ENCODE measurements at places on chromosomes 1 and 21.
A peak's percentile ranks its signal among the peaks of the same experiment; 100 is the strongest.

DNA sequence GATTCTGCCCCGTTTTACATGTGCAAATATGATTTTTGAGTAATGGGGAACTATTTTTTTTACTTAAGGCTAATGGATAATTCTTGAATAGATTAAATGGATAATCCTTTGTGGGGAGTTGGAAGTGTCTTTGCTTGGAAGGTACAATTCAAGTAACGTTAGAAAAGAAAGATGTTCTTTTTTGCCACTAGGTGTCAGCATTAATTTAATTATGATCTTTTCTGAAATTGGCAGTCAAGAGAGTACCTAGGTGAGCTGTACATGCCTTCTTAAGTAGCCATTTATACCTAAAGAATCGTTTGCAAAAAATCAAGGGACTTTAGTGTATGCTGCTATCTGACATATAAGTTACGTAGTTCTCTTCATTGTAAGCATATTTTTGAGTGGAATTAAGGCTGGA is 2.2 kb downstream of the FBXO28 start:
- peak; percentile 71 for DNase-seq
- peaks cover 20% of the 10 kb centered on the region for H3K4me1 ChIP-seq
- peak overlapping the region; percentile 96 for H3K27ac ChIP-seq

DNA sequence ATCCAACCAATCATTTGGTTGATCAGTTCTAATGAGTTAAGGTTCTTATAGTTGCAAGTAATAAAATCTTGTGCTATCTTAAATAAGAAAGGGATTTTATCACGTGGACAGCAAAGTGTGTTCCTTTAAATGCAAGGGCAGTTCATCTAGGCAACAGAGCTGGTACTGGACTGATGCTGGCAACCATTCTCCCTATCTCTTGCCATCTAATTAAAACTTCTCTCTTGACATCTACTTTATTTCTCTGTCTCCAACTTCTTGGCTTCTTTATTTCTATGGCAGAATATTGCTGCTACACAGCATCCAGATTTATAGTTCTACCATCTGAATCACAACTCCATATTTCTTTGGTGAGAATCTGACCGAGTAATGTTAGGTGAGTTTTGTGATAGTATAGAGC is 115.2 kb upstream of the CACYBP start:
- H3K27me3 ChIP-seq = no peaks in the 10 kb centered on the region
- peaks cover 7% of the 10 kb centered on the region for H3K4me1 ChIP-seq
- no peaks in the 10 kb centered on the region for H3K36me3 ChIP-seq

- H3K27me3 ChIP-seq = no peaks in the 10 kb centered on the region
- no peak overlapping the region for H3K4me3 ChIP-seq
- H3K27ac ChIP-seq = no peak overlapping the region
- peaks cover 58% of the 10 kb centered on the region for H3K36me3 ChIP-seq
- no peak for DNase-seq
- no peaks in the 10 kb centered on the region for H3K4me1 ChIP-seq
Measured at GRCh38 chr1:39757501-39757900, 13.6 kb downstream of the OXCT2 start.

- DNase-seq = no peak
- no peak overlapping the region for H3K4me3 ChIP-seq
- H3K4me1 ChIP-seq = no peaks in the 10 kb centered on the region
- H3K36me3 ChIP-seq = no peaks in the 10 kb centered on the region
Measured at GRCh38 chr21:35517865-35518264, 468.8 kb upstream of the RUNX1 start.

GRCh38 chr1:167173516-167174184 is 47.0 kb upstream of the POU2F1 start:
- no peak for DNase-seq
- no peaks in the 10 kb centered on the region for H3K36me3 ChIP-seq
- no peaks in the 10 kb centered on the region for H3K27me3 ChIP-seq

DNA sequence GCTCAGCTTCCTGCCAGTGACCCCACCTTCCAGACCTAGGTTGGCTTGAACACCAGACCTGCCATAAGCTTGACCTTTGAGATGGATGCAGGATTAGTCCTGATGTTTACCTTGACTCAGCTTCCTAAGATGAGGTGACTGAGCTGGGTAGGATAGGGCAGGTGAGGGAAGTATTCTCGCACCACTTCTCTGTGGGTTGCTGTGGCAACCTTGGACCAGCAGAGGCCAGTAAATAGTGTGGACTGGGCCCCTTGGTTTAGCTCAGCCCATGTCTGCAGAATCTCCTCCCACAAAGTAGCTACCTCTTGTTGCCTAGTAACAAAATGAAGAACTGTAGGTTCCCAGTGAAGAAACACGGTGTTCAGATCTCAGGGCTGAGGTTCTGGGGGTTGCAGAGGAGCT is 8.4 kb downstream of the RPS6KA1 start:
- H3K27me3 ChIP-seq = no peaks in the 10 kb centered on the region
- peak; percentile 78 for DNase-seq
- H3K36me3 ChIP-seq = no peaks in the 10 kb centered on the region
- H3K4me3 ChIP-seq = no peak overlapping the region
- peak overlapping the region; percentile 44 for H3K27ac ChIP-seq
- H3K4me1 ChIP-seq = peaks cover 81% of the 10 kb centered on the region

GRCh38 chr1:162168261-162168660 is 98.8 kb downstream of the NOS1AP start:
- H3K27ac ChIP-seq = no peak overlapping the region
- no peaks in the 10 kb centered on the region for H3K4me1 ChIP-seq
- H3K27me3 ChIP-seq = no peaks in the 10 kb centered on the region

DNA sequence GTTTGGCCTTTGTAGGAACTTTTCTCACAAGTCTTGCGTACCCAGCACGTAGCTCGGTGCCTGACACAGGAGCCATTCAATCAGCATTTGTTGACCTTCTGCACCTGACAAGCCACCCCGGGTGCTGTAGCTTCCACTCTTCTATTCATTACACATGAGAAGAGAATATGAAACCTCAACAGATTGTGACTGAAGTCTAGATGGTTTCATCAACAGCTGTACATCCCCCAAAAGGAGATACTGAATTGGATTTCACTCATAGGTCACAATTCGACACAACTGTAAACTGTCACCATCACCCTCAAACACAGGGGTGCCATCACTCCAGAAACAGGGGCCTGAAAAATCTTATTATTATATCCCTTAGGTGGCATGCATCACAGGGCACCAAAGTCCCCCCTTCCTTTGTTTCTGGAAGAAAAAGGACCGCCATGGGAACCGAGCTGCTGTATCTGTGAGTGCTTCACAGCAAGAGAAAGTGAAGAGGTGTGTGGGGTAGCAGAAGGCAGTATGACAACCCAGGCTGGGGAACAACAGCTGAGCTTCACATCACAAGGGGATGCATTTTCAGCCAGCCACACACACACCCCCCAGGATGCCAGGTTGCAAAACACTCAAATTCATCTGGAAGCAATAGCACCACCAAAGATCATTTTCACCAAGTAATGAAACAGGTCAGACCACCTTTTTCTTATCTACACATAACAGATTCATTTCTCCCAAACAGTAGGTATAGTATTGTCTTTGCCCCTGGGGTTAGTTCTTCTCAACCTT is 225.7 kb downstream of the TOMM20 start:
- H3K4me3 ChIP-seq = no peak overlapping the region
- H3K27ac ChIP-seq = no peak overlapping the region
- no peaks in the 10 kb centered on the region for H3K4me1 ChIP-seq
- no peaks in the 10 kb centered on the region for H3K27me3 ChIP-seq

DNA sequence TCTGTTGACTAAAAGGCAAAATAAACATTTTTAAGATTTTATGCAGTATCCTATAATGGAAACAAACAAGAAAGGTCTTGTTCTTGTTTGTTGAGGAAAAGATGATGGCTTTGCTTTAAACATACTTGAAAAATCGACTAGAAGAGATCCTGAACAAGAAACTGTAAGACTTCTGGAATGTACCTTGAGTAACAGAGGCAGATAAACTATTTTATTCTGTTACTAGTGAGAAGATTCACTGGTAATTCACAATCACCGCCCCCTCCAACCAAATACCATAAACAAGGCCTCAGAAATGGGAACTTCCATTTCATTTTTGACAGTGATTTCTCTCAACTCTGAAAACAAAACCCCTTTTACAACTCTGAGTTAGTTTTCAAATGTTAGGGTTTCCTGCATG is 18.1 kb downstream of the TSEN15 start:
- no peak overlapping the region for H3K4me3 ChIP-seq
- H3K27me3 ChIP-seq = no peaks in the 10 kb centered on the region
- H3K36me3 ChIP-seq = peaks cover 1% of the 10 kb centered on the region
- DNase-seq = no peak

DNA sequence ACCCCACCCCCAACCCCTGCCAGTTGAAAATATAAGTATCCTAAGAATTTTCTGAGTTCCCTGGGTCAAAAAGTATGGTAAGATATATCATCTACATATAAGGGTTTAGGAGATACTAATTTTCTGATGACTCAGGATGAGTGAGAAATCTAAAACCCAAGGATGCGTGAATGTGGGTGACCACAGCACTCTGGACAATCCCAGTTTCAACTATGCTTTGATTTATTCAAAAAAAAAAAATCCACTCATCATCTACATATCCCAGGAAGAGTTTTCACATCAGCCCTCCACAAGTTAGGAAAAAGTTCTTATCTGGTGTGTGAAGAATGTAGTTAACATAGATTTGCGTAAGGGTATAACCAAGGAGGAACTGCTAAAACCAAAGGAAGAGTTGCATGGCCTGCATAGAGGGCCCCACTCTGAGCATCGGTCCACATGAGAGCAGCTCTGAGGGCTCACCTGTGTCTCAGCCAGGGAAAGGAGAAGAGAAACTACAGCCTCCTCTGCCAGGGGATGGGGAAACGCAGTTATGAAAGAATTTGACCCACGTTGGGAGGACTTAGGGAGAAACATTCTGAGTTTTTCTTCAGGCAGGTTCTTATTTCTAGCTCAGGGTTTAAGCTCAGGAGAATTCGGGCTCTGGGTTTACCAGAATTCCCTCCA is 18.8 kb downstream of the LAMB3 start:
- H3K27ac ChIP-seq = no peak overlapping the region
- H3K4me3 ChIP-seq = no peak overlapping the region
- H3K27me3 ChIP-seq = peaks cover 4% of the 10 kb centered on the region
- no peaks in the 10 kb centered on the region for H3K4me1 ChIP-seq
- DNase-seq = no peak
- H3K36me3 ChIP-seq = no peaks in the 10 kb centered on the region

GRCh38 chr1:231049121-231049979 is 9.3 kb upstream of the FAM89A start:
- no peak overlapping the region for H3K27ac ChIP-seq
- no peaks in the 10 kb centered on the region for H3K27me3 ChIP-seq
- peaks cover 12% of the 10 kb centered on the region for H3K4me1 ChIP-seq
- no peak for DNase-seq
- no peaks in the 10 kb centered on the region for H3K36me3 ChIP-seq
- H3K4me3 ChIP-seq = no peak overlapping the region

DNA sequence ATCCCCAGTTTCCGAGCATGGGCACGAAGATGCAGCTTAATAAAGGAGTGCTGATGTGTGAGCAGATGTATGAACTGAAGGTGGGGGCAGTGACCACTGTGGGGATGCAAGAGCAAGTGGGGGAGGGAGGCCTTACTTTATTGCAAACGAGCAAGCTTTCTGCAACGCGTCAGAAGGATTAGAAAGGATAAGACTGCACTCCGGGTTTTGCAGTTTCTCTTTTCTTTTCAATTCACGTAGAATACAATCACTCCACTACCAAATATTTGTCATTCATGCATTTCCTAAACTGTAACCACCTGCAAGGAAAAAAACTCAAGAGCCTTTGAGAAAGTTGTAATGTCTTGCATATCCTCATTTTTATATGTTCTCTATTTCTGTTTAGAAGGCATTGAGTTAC is 4.3 kb upstream of the OR2C3 start:
- no peak for DNase-seq
- no peak overlapping the region for H3K27ac ChIP-seq
- peaks cover 3% of the 10 kb centered on the region for H3K4me1 ChIP-seq
- no peaks in the 10 kb centered on the region for H3K36me3 ChIP-seq
- H3K27me3 ChIP-seq = peaks cover 5% of the 10 kb centered on the region
- no peak overlapping the region for H3K4me3 ChIP-seq

DNA sequence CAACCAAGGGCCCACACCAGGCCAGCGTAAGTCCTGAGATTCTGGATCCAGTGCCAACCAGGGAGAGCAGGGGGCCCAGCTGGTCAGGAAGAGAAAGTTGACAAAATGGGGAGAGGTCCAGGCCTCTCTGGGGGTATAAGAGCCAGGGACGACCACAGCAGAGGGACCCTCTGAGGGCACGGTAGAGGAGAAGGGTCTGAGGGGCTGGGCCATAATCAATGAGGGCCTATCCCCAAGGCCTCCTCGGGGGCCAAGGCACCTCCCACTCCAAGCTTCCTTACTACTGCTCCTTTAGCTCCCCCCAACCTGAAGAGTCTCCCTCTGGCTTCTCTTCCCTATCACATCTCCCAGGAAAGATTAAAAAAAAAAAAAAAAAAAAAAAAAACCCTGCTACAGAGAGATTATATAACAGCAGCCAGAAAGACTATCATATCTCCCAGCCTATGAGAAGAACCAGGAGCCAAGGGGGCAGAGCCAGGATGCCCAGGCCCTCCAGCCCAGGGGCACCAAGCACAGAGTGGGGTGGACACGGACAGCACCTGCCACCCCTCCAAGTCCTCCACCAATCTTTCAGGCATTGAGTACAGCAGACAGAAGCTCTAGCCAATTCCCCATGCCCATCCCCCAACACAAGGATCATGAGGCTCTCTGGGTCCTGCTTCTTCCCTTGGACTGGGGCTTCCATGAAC is 2.7 kb downstream of the MEF2D start:
- H3K27me3 ChIP-seq = no peaks in the 10 kb centered on the region
- H3K27ac ChIP-seq = peak overlapping the region; percentile 94

- H3K4me3 ChIP-seq = no peak overlapping the region
- peaks cover 9% of the 10 kb centered on the region for H3K4me1 ChIP-seq
- H3K36me3 ChIP-seq = peaks cover 3% of the 10 kb centered on the region
- H3K27ac ChIP-seq = no peak overlapping the region
- no peak for DNase-seq
Measured at GRCh38 chr1:54324251-54325140, 81.7 kb downstream of the SSBP3 start.

DNA sequence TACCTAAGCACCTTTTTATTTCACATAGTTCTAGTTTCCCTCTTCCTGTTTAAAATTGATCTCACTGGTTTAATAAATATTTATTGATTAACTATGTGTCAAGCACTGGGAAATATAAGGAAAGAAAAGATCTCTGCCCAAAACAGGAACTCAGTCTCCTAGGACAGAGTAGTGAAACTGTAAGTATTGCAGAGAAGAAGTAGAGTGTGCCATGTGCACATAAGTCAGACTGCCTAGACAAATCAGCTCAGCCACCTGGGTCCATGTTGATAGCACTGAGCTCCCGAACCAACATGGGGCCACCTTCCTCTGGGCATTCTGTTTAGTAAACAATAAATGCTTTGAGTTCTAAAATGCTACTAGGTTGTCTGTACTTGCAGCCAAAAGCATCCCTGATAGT is 9.8 kb upstream of the SSX2IP start:
- H3K27ac ChIP-seq = no peak overlapping the region
- DNase-seq = peak; percentile 49
- H3K36me3 ChIP-seq = no peaks in the 10 kb centered on the region
- no peak overlapping the region for H3K4me3 ChIP-seq
- H3K27me3 ChIP-seq = no peaks in the 10 kb centered on the region

DNA sequence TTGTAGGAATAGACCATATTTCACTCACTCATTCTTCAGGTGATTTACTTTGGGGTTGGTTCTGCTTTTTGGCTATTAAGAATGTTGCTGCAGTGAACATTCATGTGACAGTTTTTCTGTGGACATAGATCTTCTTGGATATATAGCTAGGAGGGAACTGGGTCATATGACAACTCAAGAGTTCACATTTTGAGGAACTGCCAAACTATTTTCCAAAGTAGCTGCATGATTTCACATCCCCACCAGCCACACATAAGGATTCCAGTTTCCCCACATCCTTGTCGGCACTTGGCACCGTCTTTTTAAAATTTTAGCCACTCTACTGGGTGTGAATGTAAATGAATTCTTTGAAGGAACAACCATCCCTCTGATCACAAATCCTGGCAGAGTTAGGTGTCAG is 126.0 kb downstream of the PRDM2 start:
- no peaks in the 10 kb centered on the region for H3K27me3 ChIP-seq
- H3K4me1 ChIP-seq = peaks cover 4% of the 10 kb centered on the region
- DNase-seq = no peak
- H3K36me3 ChIP-seq = peaks cover 12% of the 10 kb centered on the region

Data from B cell (primary cell).